ENCODE measurements at places on chromosomes 12 and 14.
A peak's percentile ranks its signal among the peaks of the same experiment; 100 is the strongest.

GRCh38 chr14:103314496-103315277, 19.4 kb upstream of the EIF5 start:
- no peak for DNase-seq
- H3K4me1 ChIP-seq = peaks cover 5% of the 10 kb centered on the region
- no peaks in the 10 kb centered on the region for H3K27me3 ChIP-seq
- no peak overlapping the region for H3K4me3 ChIP-seq
- H3K36me3 ChIP-seq = no peaks in the 10 kb centered on the region

- no peak overlapping the region for H3K27ac ChIP-seq
- DNase-seq = no peak
- no peak overlapping the region for H3K4me3 ChIP-seq
- no peaks in the 10 kb centered on the region for H3K27me3 ChIP-seq
- no peaks in the 10 kb centered on the region for H3K4me1 ChIP-seq
Observed at GRCh38 chr12:88006351-88006750, 22.9 kb downstream of the C12orf50 start.

GRCh38 chr12:31118347-31119191, 44.9 kb downstream of the DDX11 start:
- no peak overlapping the region for H3K27ac ChIP-seq
- H3K4me3 ChIP-seq = peak overlapping the region; percentile 74
- no peaks in the 10 kb centered on the region for H3K36me3 ChIP-seq
- H3K4me1 ChIP-seq = no peaks in the 10 kb centered on the region
- peaks cover 42% of the 10 kb centered on the region for H3K27me3 ChIP-seq
- DNase-seq = peak; percentile 87

DNA sequence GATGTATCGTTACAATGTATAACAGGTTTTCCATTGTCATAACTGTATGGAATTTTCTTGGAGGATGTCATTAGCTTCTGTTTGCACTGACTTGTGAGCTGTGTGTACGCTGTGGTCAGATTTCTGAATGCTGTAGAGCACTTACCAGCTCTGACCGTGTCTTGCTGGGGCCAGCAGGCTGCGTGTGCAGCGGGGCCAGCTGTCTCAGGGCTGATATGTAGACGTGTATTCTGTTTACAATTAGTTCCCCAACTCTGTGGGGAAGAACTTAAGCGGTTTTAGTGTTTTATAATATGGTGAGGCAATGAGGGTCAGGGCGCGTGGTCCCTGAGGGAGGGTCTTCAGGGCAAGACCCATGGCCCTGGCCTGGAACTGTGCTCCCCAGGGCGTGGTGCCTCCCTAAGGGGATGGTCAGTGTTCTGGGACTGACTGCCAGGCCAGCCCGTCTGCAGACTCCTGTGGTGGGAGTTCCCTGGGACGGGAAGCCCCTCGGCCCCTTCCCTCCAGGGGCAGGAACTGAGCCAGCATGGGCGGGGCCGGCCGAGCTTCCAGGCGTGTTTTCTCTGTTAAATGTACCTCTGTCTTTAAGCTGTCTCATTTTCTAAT, 18.7 kb downstream of the XRCC3 start:
- no peaks in the 10 kb centered on the region for H3K27me3 ChIP-seq
- no peak for DNase-seq
- no peaks in the 10 kb centered on the region for H3K36me3 ChIP-seq
- peaks cover 4% of the 10 kb centered on the region for H3K4me1 ChIP-seq
- H3K27ac ChIP-seq = peak overlapping the region; percentile 58

DNA sequence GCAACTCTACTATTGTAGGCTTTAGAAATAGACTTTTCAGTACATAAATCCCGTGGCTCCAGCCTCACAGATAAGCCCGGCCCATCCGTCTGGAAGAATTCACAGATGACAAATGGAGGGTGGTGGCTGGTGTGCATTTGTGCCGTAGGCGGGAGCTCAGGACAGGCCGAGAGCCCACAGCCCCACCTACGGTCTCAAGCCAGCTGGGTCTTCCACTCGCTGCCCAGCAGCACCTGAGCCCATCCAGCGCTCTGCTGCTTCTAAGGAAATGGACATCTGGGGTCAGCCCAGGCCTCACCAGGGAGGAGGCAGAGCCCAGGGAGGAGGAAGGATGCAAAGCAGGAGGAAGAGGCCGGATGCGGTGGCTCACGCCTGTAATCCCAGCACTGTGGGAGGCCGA, 72.8 kb downstream of the KIF26A start:
- H3K27ac ChIP-seq = no peak overlapping the region
- DNase-seq = no peak
- no peaks in the 10 kb centered on the region for H3K27me3 ChIP-seq
- H3K36me3 ChIP-seq = no peaks in the 10 kb centered on the region
- no peak overlapping the region for H3K4me3 ChIP-seq
- H3K4me1 ChIP-seq = peaks cover 4% of the 10 kb centered on the region

DNA sequence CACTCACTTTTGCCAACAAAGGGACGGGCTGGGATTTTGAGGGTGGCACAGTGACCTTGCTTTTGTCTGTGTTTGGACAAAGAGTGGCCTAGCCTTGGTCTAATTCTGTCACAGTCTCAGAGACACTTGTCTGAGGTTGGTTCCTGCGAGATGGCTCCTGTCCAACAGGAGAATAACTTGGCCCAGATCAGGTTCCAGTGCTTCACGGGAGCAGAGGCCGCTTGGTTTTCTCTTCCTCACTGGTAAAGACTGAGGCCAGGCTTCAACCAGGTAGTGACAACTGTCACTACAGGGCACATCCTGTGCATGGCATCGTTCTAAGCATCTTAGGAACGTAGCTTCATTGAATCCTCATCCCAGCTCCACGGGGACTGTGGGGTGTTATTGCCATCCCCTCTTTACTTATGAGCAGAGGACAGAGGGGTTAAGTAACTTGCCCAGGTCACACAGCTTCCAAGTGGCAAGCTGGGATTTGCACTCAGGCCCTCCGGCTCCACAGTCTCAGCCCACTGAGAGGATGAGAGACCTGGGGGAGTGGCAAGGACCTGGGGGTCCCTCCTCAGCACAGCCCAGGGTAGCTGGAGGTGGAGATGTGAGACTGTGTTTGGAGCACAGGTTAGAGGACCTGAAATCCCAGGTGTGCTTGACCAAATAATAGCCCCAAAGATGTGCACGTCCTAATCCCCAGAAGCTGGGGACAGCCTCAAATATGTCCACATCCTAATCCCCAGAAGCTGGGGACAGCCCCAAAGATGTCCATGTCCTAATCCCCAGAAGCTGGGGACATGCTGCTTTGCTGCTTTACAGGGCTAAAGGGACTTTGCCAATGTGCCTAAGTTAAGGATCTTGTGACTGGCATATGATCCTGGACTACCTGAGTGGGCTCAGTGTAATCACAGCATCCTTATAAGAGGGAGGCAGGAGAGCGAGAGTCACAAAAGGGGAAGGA, 179.2 kb upstream of the RTL1 start:
- H3K27me3 ChIP-seq = peaks cover 28% of the 10 kb centered on the region
- no peak for DNase-seq
- peaks cover 2% of the 10 kb centered on the region for H3K4me1 ChIP-seq
- no peaks in the 10 kb centered on the region for H3K36me3 ChIP-seq
- H3K4me3 ChIP-seq = no peak overlapping the region

- no peak overlapping the region for H3K27ac ChIP-seq
- no peaks in the 10 kb centered on the region for H3K27me3 ChIP-seq
- no peak overlapping the region for H3K4me3 ChIP-seq
- H3K36me3 ChIP-seq = no peaks in the 10 kb centered on the region
- peak; percentile 58 for DNase-seq
Observed at GRCh38 chr12:4137441-4137840, 136.1 kb upstream of the CCND2 start.

DNA sequence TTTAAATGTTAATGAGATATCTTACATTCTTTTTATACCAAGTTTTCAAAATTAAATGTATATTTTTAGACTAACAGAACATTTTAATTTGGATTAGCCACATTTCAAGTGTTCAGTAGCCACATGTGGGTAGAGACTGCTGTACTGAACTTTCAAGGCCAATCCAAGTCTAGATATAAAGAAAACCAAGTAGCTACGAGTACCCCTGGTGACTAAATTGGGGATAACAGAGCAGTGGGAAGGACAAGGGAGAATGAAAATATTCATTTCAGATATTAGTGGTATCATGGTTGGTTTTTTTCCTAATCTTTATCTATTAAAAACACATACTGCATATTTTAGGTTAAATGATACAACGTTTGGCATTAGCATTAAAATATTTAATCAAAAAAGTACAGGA, 69.4 kb upstream of the RHOJ start:
- no peaks in the 10 kb centered on the region for H3K27me3 ChIP-seq
- no peaks in the 10 kb centered on the region for H3K36me3 ChIP-seq
- DNase-seq = peak; percentile 56
- H3K4me1 ChIP-seq = no peaks in the 10 kb centered on the region

DNA sequence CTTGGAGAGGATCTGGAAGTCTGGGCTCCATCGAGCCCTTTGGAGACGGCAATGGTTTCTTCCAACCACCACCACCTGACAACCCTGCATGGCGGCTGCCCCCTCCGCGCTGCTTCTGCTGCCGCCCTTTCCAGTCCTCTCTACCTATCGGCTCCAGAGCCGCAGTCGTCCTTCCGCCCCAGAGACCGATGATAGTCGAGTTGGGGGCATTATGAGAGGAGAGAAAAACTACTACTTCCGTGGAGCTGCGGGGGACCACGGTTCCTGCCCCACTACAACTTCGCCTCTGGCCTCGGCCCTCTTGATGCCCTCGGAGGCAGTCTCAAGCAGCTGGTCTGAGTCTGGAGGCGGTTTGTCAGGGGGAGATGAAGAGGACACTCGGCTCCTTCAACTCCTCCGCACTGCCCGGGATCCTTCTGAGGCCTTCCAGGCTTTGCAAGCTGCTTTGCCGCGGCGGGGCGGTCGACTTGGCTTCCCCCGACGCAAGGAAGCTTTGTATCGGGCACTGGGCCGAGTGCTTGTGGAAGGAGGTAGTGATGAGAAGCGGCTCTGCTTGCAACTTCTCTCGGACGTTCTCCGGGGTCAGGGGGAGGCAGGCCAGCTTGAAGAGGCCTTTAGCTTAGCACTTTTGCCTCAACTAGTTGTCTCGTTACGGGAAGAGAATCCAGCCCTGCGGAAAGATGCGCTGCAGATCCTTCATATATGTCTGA, 499 bp downstream of the TOGARAM1 start:
- H3K36me3 ChIP-seq = no peaks in the 10 kb centered on the region
- DNase-seq = peak; percentile 66
- H3K4me1 ChIP-seq = peaks cover 15% of the 10 kb centered on the region
- H3K27ac ChIP-seq = peak overlapping the region; percentile 26

- no peaks in the 10 kb centered on the region for H3K27me3 ChIP-seq
- no peaks in the 10 kb centered on the region for H3K36me3 ChIP-seq
Observed at GRCh38 chr12:94603434-94604365, 46.7 kb downstream of the TMCC3 start.
